Adrenal gland (tissue), 19 donors: ENCODE measurements at places on chromosomes 2 and 18.

GRCh38 chr18:78622907-78623541 is 356.6 kb upstream of the SALL3 start:
- no peak for DNase-seq

- no peak for DNase-seq
Measured at GRCh38 chr2:6081955-6082624, 389.9 kb downstream of the SOX11 start.

- no peak for DNase-seq
Measured at GRCh38 chr2:68846091-68846490, 25.1 kb downstream of the BMP10 start.

DNA sequence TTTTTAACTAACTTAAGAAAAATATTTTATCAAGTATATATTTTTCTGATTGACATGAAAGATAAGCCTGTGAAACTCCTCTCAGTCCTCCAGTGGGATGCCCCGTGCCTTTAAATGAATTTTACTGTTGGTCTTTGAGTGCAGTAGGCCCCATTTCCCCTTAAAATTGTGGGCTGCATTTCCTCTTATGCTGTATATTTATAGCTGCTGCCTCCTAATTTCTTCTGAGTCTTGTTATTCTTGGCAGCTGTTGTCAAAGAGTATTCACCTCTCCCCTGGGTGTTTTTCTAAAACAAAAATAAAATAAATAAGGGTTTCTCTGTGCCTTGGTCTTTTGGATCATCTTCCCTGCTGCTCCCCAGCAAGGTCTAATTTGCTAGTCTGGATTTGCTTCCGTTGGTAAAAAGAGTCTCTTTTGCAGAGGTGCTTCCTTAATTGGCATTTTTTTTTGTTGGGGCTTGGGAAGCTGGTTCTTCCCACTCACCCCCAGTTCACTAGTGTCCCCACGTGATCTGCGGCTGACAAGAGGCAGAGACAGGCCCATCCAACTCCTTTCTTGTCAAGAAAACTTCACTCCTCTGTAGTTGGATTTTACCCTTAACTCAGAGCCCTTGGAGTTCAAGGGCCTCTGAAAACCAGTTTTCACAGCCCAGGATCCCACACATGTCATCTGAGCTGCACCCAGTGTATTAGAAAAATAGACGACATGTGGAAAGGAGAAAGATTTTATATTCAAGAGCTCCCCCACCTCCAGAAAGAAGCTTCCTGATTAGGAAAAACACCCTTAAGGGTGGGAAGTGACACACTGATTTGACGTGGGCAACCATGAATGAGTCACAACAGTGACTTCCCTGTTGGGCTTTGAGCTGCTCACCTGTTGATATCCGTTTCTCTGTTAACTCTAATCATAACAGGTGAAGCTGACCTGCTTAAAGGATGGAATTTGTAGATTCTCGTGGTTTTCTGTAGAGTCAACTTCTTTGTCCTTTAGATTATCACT is 431.5 kb downstream of the DCDC2C start:
- no peak for DNase-seq

- DNase-seq: no peak
Measured at GRCh38 chr18:21761471-21762115, 21.0 kb downstream of the MIB1 start.
